SJSA1 (cell line): ENCODE measurements at places on chromosomes 6 and 20. TPM values are rescaled to one million over a fixed set of nuclear protein-coding genes. Genes with fewer than 3 reads are reported as not detected.
A peak's percentile ranks its signal among the peaks of the same experiment; 100 is the strongest.

HFE gene
- total RNA-seq, result 2.6 and 3.5 TPM in 2 replicates

PRPH2 gene
- total RNA-seq, result not detected in 2 replicates

PRND gene
- not detected in 2 replicates for total RNA-seq

F13A1 gene
- 0.45 TPM in 1 of 2 replicates, not detected in the other for total RNA-seq

KCNS1 gene
- total RNA-seq, result not detected in 2 replicates

PRSS16 gene
- not detected in 2 replicates for total RNA-seq

PHACTR3 gene
- total RNA-seq, result not detected in 2 replicates

CARMIL1 gene
- total RNA-seq, result 21.2 and 22.2 TPM in 2 replicates

GRCh38 chr6:168377856-168378832 is 58.6 kb upstream of the DACT2 start:
- DNase-seq, result no peak

DNA sequence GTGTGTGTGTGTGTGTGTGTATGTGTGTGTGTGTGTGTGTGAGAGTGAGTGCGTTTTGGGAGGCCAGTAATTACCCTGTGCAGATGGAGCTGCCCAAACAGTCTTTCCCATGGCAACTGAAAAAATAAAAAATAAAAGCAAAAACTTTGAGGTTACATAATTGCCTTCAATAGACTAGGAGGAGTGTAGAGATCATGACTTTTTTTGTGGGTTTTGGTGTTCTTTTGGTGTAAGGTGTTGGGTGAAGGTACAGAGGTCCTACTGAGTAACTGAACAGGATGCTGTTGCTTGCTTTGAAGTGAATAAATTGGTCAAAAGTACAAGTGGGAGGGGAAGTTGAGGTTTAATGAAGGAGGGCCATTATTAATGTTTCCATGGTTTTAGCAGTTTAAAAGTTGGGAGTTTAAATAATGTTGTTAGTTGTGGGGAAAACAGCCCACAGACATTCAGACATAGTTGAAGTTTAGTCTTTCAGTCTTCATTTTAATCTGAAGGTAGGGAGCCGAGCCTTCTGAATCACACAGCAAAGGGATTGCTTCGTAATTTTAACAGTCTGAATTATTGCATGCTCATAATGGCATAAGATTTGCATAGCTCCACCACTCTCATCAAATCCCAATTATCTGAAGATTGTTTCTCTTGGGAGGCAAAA is 251.4 kb downstream of the PRL start:
- no peak for DNase-seq

DNA sequence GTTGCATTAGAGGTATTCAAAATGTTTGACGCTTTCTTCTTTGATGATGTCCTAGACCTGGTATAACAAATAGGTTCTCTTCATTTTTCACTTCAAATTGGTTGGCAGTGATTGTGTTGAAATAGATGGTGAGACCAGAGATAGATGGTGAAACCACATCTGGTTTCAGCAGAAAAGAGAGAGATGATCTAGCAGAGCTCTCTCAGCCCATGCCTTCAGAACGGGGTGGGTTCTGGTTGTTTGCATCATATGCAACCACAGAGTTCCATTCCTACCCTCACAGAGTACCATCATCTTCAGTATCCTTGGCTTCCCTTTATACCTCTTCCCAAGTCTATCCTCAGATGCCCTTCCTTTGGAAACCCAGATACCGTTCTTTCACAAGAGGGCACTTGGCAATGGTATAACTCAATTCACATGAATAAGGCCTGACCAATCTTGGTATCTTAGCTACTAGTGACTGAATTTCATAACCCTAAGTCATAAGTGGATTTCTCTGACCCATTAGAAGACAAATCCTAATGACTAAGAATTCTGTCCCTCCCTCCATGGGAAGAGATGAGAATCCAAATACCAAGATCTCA is 93.7 kb downstream of the UBE3D start:
- DNase-seq, result no peak

- DNase-seq, result no peak
Measured at GRCh38 chr6:138162111-138162954, 594 bp downstream of the ARFGEF3 start.

DNA sequence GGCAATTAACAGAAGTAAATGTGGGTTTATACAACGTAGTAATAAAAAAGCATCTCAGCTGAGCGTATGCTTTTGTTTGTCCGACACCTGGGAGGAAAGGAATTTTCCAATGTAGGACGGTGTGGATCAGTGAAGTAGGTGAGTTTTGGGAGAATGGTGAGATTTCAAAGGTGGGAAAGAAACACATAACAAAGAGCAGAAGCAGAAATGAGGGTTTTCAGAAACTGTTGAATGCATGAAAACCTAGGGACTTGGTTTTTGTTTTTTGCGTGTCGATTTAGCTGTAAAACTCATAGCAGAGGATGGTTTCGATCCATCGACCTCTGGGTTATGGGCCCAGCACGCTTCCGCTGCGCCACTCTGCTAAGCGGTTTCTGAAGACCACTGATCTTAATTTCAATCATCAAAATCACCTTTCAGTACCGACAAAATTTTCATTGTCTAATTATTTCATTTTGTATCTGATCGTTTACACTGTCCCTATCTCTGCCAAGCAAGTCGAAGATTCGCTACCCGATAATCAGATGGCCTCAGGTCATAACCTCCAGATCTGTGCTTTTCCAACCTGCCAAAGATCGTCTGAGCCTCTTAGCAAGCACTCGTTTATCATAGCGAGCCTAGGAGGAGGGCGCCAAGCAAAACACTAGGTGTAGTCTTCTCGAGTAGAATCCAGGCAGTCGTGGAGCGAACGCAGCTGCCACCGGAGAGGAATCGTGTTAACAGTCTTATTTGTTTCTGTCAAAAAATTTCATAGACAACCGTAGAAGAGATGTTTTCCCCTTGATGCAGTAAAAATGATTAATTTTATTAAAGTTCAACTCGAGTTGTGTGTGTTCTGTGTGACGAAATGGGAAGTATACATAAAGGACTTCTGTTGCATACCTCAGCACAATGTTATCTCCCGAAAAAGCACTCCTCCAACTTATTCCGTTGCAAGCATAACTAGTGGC is 20.9 kb upstream of the POM121L2 start:
- DNase-seq, result peak; percentile 11

GRCh38 chr6:27669624-27670301 is 196.9 kb upstream of the ZNF184 start:
- no peak for DNase-seq

DNA sequence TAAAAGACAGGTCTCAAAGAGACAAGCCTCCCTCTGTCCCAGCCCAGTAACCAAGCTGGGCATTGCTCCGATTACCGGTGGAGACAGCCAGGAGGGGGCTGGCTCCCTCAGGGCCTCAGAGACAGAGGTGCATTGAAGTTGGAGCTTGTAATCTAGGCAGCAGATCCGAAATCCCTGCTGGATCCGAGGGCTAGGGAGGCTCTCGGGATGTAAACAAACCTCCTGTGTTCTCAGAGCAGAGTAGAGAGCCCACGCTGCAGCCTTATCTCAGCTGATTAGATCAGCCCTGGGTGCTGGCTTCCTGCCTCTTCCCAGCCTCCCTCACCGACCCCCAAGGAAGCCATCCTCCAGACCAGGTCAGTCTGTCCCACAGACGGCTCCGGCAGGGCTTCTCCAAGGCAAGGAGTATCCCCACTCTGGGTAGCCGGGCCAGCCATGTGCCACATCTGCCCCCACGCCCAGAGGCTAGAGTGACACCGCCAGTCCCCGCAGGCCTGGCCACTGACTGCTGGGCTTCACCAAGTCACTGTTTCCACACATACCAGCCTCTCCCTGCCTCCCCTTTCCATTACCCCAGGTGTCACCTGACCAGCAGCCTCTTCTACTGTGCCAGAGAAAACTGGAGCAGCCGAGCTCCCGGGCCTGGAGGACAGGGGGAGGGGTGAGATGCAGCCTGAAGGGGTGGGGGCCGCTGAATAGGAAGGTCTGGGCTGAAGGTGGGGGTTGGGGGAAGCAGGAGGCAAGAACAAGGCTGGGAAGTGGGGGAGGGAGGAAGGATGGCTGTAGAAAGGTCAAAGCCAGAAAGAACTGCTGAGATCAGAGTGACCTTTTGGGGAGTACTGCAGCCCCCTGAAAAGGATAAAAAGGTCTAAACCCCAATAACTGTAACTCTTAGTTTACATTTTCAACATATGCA is 6.0 kb downstream of the SDC4 start:
- DNase-seq, result no peak

DNA sequence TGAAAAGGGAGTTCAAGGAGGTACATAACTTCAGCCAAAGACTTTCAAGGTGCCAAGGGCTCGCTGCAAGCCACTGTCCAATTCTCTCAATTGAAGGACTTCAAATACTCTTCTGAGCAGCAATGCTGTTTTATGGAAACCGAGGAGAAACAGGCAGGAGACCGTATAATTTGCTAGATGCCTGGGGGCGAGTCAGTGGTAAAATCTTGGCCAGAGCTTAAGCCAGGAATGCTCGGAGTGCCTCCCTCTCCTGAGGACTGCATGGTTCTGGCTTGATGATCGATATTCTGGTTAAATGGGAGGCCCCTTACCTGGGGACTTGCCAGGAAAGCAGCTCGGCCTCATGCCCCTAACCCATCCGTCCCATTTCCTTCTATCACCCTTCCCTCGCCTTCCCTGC is 35.8 kb upstream of the NOP56 start:
- DNase-seq, result no peak

- DNase-seq, result no peak
Measured at GRCh38 chr6:41732591-41733359, 2.6 kb downstream of the TFEB start.

GRCh38 chr6:146697921-146698320 is 99.1 kb downstream of the ADGB start:
- no peak for DNase-seq

GRCh38 chr6:14521141-14521540 is 403.6 kb downstream of the CD83 start:
- no peak for DNase-seq

DNA sequence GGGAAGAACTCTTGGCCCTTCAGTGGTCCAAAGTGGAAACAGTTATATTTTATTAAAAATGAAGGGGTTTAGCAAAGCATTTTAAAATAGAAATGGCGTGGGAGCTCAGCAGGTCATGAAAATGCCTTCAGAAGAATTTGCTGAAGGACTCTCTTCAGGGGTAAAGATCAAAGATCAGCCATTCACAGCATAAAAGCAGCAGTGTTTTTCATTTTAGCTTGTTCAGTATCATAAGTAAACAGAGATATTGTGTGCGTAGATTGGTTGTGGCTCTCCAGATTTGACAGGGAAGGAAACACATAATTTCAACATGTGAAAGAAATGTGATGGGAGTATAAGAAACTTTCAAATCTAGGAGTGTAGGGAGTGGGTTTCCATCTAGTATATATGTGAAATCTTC is 519.2 kb upstream of the MAP3K7 start:
- DNase-seq, result no peak

- no peak for DNase-seq
Measured at GRCh38 chr6:34859951-34860350, 27.9 kb downstream of the TAF11 start.

GRCh38 chr6:42690151-42690702 is 32.2 kb downstream of the PRPH2 start:
- DNase-seq, result no peak

DNA sequence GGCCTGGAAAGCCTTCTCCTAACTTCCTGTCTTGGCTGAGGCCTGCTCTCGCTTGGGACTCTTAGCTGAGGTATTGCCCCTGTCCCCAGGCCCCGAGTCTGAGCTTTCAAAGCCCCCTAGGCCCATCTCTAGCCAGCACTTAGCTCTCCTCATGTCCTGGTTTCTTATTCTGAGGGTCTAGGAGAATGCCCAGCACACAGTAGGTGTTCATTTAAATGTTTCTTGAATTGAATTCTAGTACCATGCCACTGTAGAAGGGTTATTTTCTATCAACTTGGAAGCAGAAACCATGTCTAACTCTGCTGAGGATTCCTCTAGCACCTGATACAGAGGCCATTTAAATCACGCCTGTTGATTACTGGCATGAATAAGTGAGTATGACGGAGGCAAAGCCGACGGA is 98.5 kb downstream of the VEGFA start:
- no peak for DNase-seq

DNA sequence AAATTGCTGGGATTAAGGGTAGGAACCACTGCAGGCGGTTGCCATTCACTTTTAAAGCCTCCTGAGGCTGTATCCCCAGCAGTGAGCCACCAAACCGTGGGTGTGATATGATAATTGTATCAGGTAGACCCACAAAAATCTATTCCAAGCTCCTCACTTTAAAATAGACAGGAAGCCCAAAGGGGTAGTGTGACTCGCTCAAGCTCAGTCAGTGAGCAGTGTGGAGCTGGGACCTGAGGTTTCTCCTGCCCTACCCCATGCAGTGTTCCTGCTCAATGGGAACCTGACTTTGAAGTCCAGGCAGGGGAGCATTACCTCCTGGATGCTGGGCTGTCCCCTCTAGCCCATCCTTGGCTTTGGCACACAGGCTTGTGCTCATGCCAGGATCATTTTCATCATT is 14.9 kb upstream of the MAPRE1 start:
- DNase-seq, result no peak

DNA sequence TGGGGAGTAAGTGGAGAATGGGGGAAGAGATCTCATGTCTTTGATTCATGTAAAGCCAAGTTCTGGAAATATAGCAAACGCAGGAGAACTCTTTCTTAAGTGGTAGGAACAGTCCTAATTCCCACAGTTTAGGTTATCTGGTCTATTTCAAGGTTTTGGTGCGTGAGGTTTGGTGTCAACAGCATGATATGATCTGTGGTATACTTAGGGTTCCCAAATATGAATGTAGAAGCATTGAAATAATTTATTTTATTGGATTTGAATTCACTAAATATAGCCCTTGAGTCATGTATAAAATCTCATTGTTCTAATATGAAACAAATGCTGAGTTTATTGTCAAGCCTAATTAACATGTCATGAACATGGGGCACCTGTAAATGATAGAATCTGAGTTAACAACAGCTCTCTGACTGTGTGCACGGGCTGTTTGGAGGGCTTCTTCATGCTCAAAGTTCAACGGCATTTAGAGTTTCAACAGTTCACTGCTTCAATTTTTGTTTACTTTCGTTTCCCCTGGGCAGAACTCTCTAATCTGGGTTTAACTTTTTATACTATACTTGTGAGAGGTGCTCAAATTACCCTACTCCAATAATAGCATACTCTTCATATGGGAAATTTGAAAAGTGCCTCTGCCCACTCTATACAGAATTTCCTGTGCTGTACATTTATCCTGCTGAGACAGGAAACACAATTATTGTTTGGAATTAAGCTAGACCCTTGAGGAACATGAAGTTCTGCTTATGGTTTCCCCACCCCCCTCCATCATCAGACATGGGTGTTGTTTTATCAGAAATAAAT is 236.3 kb upstream of the ZNF217 start:
- DNase-seq, result no peak

- DNase-seq, result no peak
Measured at GRCh38 chr6:123764722-123765121, 38.9 kb upstream of the NKAIN2 start.
